ENCODE measurements at places on chromosomes 2 and 18. TPM values are rescaled to one million over a fixed set of nuclear protein-coding genes. Genes with fewer than 3 reads are reported as not detected.

Gene FKBP1B
- total RNA-seq = 1.8 TPM

Gene HOXD13
- total RNA-seq = not detected

Gene ATOH8
- not detected for total RNA-seq

Gene DCAF17
- 18.6 TPM for total RNA-seq

Gene CCDC178
- total RNA-seq = not detected

Gene RNPEPL1
- 52.7 TPM for total RNA-seq

Gene ST8SIA5
- total RNA-seq = 0.19 TPM

Gene FECH
- 15.0 TPM for total RNA-seq

Gene HOXD11
- not detected for total RNA-seq

Gene PLB1
- total RNA-seq = 0.61 TPM

Gene MLPH
- total RNA-seq = not detected

Gene ERICH2
- total RNA-seq = not detected

Gene HRH4
- total RNA-seq = 3.8 TPM

Gene ANKRD36B
- 53.0 TPM for total RNA-seq

Gene AQP12B
- total RNA-seq = not detected

Gene CCBE1
- total RNA-seq = 0.04 TPM

Gene TPO
- total RNA-seq = not detected

Gene CNGA3
- not detected for total RNA-seq

Gene MTHFD2
- total RNA-seq = 281 TPM

Gene SLC5A7
- total RNA-seq = not detected

Gene TMEM178A
- 0.42 TPM for total RNA-seq

Gene ADI1
- total RNA-seq = 26.0 TPM

Gene TLX2
- 0.39 TPM for total RNA-seq

Gene MAP3K20
- 21.9 TPM for total RNA-seq

Gene TXNL1
- total RNA-seq = 70.7 TPM

Gene DSG1
- not detected for total RNA-seq

Gene NCKAP5
- total RNA-seq = not detected

Gene BCL11A
- total RNA-seq = not detected

Gene ALK
- not detected for total RNA-seq

Gene PSTPIP2
- total RNA-seq = 8.1 TPM

Gene ARHGAP25
- 54.0 TPM for total RNA-seq

Gene ESPNL
- total RNA-seq = 1.0 TPM

Gene DPP4
- total RNA-seq = 34.6 TPM

Gene PIGN
- total RNA-seq = 32.8 TPM

Gene MAPK4
- total RNA-seq = not detected

Gene KCNJ13
- total RNA-seq = not detected

Gene TTR
- total RNA-seq = not detected

Gene COBLL1
- total RNA-seq = 0.28 TPM

Gene DSEL
- 0.50 TPM for total RNA-seq

Gene ACMSD
- total RNA-seq = not detected

Gene CRYBA2
- total RNA-seq = not detected

Gene MAP2
- total RNA-seq = 0.24 TPM

Gene ALPP
- total RNA-seq = 0.19 TPM

Gene UGT1A4
- not detected for total RNA-seq

Gene THADA
- 36.3 TPM for total RNA-seq

Gene PER2
- total RNA-seq = 6.2 TPM

Gene IL36RN
- not detected for total RNA-seq

Gene MREG
- 7.5 TPM for total RNA-seq

Gene ABCA12
- not detected for total RNA-seq

Gene IL37
- total RNA-seq = 0.78 TPM

Gene LONRF2
- 1.1 TPM for total RNA-seq

Gene CPO
- total RNA-seq = not detected

Gene CHRND
- not detected for total RNA-seq

Gene GPR55
- total RNA-seq = 11.1 TPM

Gene UGT1A10
- 0.16 TPM for total RNA-seq

Gene KIF5C
- total RNA-seq = 43.8 TPM

Gene SIGLEC15
- not detected for total RNA-seq

Gene DHX57
- 18.6 TPM for total RNA-seq

Gene ICOS
- 146 TPM for total RNA-seq
